Left ventricle myocardium inferior (tissue), 1 donor: ENCODE measurements at places on chromosomes 6 and 20.

GRCh38 chr20:20832715-20833114 lies 120.3 kb upstream of the RALGAPA2 start:
- no peak for DNase-seq

DNA sequence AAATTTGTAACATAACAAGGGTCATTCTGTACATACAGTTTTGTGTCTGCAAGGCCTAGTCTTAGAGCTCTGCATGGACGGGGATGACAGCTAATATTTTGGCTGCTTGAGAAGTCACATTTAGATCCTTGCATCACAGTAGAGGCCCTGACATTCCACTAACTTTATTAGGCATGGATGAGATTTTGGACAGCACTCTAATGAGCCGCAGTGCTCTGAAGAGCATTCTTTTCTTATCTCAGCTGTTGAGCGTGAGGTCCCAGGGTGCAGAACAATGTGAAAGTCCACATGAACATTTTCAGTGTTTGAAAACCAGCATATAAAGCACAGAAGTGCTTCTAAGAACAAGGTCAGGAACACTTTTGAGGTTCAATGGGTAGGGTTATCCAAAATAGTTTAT lies 58.9 kb downstream of the IPCEF1 start:
- no peak for DNase-seq

- DNase-seq = no peak
Measured at GRCh38 chr6:39111280-39111679, 3.7 kb downstream of the SAYSD1 start.

DNA sequence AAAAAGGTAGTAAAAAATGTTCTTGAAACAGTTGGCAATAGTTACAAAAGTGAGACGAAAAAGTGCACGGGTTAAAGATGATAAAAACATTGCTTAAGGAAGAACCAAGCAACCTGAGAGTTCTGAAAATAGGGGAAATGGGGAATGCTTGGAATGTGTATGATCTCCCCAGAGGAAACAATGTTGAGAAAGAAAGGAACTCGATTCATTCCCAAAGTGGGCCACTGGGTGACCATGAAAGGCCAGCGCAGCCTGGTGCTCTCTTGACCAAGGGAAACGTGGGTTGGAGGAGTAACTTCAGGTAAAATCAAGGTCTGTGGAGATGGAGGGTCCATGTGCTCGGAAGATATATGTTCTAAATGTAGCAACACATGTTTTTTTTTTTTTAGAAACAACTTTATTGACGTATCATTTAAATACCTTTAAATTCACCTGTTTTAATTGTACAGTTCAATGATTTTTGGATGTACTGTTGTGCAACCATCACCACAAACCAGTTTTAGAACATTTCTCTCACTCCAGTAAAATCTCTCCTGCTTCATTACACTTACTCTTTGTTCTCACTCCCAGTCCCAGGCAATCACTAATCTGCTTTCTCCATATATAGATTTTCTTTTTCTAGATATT lies 34.5 kb upstream of the CEP85L start:
- no peak for DNase-seq

DNA sequence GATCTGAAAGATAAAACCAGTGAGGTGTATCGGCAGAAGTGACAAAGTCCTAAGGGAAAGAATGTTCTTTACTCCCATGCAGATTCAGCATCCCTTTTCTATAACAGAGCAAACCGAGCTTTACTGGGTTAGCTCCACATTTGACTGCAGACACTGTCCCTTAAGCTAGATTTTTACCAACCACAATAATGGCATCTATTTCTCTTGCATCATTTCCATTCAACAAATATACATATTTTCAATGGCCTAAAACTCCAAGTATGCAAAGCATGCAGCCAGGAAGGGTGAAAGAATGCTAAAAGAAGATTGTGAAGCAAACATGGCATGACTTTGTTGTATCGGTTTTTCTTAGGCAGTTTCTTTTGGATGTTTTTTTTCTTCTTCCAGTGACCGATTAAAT lies 255.4 kb downstream of the OGFRL1 start:
- DNase-seq = no peak
